ENCODE measurements at places on chromosomes 7 and 10. TPM values are rescaled to one million over a fixed set of nuclear protein-coding genes. Genes with fewer than 3 reads are reported as not detected.

GRCh38 chr10:7471720-7472367 is 61.0 kb upstream of the SFMBT2 start:
- DNase-seq, result no peak

GRCh38 chr7:14859267-14859666 is 43.3 kb downstream of the DGKB start:
- DNase-seq, result no peak

DNA sequence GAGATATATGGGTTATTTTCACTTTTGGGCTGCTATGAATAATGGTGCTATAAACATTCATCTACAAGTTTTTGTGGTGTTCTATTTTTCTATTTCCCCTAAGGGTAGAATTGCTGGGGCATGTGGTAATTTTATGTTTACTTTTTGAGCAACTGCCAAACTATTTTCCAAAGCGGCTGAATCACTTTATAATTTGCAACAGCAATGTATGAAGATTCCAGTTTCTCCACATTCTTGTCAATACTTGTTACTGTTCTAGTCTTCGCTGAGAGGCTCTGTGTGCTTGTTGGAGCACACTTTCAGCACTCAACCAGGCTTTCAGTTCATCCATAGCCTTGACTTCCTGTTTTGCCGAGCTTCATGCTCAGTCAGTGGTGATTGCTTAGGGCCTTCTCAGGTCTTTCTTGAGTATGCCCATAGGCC is 39.0 kb downstream of the ADK start:
- no peak for DNase-seq

GRCh38 chr10:15118615-15119014 is 21.5 kb downstream of the RPP38 start:
- no peak for DNase-seq

PALD1 gene
- 4.4 TPM for total RNA-seq

INTS15 gene
- 15.1 TPM for total RNA-seq

DNA sequence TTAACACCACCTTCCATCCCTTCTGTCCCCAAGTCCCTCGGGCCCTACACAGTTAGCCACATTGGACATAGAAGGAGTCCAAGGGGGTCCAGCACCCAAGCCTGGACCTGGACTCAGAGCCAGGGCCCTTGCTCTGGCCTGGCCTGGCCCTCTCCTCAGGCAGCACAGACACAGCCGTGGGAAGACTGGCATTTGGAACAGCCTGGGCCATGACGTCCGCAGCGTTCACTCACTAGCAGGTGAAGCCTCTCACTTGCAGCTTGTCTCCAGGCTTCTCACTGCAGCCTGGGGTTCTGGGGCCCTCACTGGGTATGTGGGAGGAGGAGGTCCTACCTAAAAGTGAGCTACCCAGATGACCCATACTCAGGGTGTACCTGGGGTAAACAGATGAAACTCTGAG is 33.7 kb upstream of the AQP1 start:
- no peak for DNase-seq

GRCh38 chr10:127880557-127880956 is 12.2 kb downstream of the CLRN3 start:
- DNase-seq, result no peak

Data from left cardiac atrium (tissue), 4 donors.